Left hindlimb (tissue), 1 donor: ENCODE measurements at places on chromosomes 3 and 15.

GRCh38 chr15:31262901-31263671 is 63.5 kb upstream of the KLF13 start:
- DNase-seq: no peak

DNA sequence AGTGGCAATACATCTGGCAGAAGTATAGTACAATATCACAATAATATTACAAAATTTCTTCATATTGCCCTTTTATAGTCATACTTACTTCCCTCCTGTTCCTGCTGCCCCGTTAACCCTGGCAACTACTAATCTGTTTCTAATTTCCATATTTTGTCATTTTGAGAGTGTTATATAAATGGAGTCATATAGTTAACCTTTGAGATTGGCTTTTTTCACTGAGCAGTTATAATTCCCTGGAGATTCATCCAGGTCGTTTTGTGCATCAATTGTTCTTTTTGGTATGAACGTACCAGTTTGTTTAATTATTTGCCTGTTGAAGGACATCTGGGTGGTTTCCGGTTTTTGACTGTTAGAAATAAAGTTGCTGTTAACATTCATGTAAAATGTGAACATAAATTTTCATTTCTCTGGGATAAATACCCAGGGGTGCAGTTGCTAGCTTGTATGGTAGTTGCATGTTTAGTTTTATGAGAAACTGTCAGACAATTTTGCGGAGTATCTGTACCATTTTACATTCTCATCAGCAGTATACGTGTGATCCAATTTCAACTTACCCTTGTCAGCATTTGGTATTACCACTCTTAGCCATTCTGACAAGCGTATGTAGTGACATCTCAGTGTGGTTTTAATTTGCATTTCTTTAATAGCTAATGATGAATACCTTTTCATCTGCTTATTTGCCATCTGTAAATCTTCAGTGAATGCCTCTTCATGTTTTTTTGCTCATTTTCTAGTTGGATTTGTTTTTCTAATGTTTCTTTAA is 32.2 kb upstream of the IL20RB start:
- DNase-seq: no peak

- DNase-seq: no peak
These were observed 89.9 kb downstream of the IQSEC1 start for GRCh38 chr3:12983319-12983718.

DNA sequence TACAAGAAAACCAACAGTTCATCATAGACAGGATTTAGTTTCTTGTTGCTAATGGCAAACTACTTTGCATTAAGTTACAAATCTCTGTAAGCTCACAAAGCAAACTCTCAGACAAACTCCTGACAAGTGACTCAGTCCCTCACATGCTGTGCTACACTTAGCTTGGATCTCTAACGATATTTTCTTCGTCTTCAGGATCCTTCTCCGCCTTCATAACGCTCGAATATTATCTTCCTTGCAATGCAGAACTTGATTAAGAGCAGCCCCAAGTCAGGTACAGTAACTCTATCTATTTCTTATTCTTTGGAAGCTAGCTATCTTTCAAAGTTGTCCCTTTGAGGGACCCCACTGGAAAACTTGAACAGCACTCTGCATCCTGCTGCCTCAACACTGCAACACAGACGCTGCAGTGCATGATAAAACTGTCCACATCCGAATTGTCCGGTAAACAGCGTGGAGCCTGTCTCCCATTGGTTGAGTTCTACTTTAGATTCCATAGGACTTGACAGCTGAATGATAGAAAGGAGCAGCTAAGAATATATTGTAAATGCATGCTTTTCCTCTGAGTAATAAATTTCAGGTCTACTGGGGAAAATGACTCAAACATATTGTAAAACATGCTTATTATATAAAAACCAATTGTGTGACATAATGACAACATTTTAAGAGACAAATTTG is 61.3 kb downstream of the UACA start:
- DNase-seq: peak; percentile 47

DNA sequence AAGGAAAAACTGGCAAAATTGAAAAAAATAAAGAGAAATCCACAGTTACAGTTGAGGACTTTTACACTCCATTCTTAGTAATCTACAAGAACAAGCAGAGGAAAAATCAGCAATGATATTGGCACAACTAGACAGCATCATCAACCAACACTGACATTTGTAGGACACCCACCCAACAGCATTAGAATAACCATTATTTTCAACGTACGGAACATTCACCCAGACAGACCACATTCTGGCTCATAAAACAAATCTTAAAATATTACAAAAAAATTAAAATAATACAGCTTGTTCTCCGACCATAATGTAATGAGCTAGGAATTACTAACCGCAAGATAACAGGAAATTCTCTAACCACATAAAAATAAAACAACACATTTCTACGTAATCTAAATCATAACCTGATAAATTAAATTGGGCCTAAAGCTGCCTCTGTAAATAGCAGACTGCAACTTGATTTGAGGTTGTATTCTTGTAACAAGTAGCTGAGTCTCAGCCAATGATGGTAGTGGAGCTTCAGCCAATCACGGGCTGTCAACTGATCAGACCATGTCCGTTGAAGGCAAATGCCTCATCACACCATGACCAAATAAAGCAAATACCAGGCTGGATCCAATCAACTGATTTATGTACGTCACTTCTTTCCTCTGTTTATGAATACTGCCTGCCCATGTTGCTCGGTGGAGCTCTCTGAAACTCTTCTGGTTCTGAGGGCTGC is 9.2 kb downstream of the PLSCR4 start:
- DNase-seq: no peak

DNA sequence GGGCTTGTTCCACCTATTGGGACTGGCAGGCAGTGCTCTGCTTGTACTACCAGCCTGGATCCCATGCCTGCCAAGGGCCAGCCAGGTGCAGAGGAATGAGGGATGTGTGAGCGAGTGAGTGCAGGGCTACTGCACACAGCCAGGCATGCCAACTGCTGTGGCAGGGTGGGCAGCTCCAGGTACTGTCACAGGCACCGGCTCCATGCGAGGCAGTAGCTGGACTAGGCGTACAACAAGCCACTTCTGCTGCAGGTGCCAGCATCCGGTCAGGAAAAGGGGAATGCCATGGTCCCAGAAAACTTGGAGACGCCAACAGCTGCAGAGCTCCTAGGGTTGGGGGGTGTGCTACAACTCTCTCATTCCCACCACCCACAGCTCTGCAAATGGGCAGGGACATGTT is 1356.7 kb downstream of the SI start:
- no peak for DNase-seq

DNA sequence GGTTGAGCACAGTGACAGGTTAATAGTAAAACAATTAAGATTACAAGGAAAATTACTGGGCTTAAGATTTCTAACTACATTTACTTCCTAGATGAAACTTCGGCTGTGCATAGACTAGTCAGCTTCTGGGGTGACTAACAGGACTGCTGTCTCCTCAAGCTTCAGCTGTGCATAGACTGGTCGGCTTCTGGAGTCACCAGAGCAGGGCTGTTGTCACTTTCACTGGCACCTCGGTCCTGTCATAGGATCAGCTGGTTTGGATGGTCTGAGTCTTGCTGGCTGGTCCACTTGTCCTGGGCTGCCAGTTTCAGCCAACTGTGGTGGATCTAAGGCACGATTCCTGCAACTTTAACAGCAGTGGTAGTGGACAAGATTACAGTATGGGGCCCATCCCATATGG is 23.9 kb upstream of the ACAD9 start:
- DNase-seq: no peak
